ENCODE measurements at places on chromosomes 4 and X.

GRCh38 chr4:65893271-65893670, 223.0 kb upstream of the EPHA5 start:
- DNase-seq = no peak

GRCh38 chrX:17377795-17378194, 2.8 kb downstream of the NHS start:
- DNase-seq = peak; percentile 41

- DNase-seq = no peak
These were observed 13.4 kb upstream of the CHRNA9 start for GRCh38 chr4:40321574-40322275.

DNA sequence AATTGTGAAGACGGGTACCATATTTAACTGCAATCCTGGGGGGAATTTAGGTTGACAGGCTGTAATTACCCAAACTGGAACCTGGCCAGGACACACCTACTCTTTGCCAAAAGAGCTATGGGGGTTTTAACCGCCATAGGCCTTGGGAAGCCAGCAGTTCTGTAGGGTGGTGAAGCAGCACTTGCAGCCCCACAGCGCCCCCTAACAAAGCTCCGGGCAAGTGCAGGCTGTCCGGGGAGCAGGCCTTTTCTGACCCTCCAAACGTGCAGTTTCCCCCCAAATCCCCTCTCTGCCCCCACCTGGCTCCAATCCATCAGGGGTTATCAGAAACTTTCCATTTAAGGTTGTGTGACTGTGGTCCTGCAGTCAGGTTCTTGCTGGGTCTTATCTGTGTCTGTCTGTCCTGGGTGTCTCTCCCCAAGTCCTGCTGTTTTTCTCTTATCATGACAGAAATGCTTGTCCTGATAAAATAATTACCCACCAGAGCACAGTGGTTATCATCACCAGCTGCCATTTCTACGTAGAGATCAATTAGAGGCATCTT, 350.9 kb downstream of the MID1IP1 start:
- DNase-seq = peak; percentile 54

- no peak for DNase-seq
These were observed 393.0 kb downstream of the PPP1R2C start for GRCh38 chrX:42384956-42385355.

DNA sequence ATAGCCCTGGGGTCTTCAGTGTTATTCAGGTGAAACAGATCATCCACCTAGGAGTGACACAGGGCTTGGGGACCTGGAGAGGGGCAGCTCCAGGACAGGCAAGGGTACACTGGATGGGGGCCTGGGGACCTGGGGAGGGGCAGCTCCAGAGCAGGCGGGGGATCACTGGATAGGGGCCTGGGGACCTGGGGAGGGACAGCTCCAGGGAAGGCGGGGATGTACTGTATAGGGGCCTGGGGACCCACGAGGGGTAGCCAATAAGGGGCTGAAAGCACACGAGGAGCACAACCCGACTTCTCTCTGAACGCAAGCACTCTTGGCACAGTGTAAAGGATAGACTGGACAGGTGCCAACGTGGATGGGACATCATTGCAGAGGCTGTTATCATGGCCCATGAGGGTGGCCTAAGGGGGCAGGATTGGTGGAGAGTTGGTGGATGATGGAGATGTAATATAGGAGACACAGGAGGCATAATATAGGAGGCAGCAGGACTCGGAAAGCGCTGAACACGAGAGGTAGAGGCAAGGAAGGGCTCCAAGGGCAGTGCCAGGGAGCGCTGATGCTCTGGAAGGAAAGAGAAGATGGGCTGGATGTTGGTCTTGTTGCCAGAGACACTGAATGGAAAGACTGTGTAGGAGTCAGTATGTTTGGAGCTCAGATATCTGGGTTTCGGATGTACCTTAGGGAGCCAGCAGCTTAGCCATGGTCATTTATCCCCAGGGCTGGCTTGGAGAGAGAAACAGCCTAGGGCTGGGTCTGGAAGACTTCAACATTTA, 37.9 kb upstream of the FGFBP2 start:
- DNase-seq = no peak

DNA sequence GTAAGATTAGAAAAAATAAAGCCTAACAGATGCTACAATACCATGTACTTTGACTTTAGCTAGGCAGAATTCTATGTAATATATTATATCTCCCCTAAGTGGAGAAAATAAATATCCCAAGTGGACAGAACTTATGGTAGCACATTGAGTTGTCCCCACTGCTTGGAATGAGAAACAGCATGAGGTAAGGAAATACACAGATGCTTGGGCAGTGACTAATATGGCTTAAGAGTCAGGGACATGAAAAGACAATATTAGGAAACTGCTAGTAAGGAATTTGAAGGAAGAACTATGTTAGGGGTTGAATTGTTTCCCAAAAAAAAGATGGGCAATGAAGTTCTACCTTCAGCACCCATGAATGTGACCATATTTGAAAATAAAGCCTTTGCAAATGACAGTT, 2265.1 kb downstream of the PCDH7 start:
- DNase-seq = no peak

GRCh38 chrX:75968293-75968692, 183.2 kb upstream of the MAGEE2 start:
- DNase-seq = no peak

- no peak for DNase-seq
These were observed 44.1 kb upstream of the SGMS2 start for GRCh38 chr4:107780665-107781064.

DNA sequence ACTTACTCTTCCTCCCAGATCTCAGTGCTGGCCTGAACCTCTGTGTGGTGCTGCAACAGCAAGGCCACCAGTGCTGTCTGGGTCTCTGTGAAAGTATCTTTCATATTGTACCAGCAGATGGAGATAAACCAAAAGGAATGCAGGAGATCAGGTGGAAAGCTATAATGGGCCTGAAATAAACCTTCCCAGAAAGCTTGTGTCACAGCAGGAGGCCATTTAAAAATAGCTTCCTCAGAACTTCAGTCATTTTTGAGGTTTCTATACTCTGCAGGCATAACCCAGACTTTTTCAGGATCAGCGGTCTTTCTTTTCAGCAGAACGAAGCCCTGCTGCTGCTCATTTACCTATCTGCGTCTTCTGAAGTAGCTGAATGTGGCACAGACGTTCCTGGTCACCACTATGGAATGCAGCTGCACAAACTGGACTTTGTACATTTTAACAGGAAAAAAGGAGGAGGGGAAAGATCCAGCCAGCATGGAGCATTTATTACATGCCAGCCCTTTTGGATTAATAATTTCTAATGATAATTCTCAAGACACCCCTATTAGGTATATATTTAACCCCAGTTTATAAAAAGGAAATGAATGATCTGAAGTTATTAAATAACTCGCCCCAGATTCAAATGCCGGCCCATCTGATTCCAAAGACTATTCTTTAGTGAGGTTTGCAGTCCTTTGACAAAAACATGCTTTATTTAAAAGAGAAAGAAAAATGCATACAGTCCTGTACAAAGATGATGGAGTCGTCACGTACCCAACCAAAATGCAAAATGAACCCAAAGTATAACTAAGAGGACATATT, 119.7 kb downstream of the NFKB1 start:
- no peak for DNase-seq

DNA sequence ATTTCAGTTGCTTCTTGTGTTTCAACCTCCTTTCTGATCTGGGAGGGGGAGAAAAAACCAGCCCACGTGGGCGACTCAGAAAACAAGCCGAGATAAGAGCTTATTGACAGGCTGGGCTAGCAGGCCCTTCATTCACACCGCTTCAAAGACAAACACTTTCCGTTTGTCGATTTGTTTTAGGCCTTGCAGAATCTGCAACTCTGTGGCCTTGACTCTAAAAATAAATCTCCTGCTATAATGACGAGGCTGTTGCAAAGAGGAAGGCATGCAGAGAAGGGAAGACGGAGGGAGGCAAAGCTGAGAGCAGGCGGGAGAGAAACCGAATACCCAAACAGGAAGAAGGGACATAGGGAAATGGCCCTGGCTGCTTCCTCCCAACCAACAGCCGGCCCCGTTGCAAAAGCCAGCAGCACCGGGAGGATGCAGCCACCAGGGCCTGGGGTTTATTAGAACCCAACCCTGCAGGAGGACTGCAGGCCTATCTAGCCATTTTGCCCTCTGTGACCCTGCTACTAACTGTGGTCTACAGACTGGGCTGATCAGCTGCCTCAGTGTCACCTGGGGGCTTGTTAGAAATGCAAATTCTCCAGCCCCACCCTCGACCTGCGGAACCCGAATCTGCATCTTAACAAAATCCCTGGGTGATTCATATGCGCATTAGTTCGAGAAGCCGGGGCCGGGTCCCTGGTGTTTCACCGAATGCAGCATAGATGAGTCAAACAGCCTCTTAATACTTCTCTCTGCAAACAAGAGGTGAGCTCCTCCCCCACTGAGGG, 325.5 kb downstream of the BCOR start:
- DNase-seq = peak; percentile 76

DNA sequence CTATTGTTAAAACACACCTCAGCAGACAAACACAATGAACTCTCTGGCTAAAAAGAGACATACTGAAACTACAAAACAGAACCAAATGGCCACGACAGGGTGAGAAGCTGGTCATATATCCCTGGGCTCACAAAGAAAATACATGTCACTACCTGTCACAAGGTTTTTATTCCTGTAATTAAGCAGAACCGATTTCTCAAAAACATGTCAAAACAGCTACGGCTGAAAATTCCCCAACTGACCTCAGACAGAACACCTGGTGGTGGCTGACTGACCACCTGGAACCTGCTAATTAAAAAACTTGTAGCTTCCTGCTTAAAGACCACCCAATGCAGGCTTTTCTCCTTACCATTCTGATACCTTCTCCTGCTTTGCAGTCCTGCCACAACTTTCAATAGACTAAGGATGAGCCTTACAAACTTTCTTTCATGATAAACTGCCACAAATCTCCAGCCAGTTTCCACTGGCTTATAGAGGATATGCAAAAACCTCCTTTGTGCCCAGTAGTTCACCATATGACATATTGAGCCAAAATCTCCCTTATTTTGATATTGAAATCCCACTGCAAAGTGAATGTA, 571.9 kb downstream of the SPOCK3 start:
- no peak for DNase-seq

GRCh38 chr4:136025540-136025939, 1506.8 kb downstream of the PCDH18 start:
- no peak for DNase-seq

DNA sequence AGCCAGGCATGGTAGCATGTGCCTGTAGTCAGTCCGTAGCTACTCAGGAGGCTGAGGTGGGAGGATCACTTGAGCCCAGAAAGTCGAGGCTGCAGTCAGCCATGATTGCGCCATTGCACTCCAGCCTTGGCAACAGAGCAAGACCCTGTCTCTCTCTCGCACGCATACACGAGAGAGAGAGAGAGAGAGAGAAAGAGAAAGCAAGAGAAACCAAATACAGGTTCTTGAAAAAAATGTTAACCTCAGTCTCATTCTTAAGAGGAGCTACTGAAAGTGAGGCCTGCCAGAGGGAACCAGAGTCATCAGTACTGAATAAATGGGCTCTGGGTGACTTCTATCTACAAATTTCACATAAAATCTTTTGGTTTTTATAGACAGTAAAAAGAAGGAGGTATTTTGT, 42.9 kb downstream of the KIAA0232 start:
- no peak for DNase-seq

DNA sequence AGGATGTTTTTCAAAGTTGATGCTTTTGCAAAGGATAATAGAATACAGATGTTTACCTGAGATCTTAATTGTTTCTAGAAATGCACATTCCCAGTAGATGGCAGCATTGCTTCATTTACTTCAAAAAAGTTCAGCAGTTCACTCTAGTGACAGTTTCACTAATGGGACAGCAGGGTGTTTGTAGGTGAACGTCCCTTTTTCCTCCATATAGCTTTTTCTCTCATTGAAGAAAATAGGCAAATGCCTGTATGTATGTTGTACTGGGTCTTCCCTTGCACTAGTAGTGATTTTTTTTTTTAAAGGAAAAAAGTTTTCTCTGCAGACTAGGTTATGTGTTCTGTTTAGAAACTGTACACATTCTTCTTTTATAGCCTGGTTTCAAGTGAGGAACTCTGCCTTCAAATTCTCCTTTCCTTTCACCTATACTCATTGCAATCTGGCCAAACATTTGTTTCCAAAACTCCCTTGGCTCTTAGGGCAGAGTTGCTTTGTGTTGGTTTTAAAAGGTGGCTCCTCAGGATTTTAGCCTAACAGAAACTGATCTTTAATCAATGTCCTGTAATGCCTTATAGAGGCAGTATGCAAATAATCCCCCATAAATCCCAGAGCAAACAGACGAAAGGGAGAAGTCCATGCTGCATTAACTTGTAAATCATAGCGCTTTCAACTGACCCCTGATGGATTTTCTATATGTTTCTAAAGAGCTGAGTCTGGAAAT, 86.3 kb downstream of the EGF start:
- no peak for DNase-seq

DNA sequence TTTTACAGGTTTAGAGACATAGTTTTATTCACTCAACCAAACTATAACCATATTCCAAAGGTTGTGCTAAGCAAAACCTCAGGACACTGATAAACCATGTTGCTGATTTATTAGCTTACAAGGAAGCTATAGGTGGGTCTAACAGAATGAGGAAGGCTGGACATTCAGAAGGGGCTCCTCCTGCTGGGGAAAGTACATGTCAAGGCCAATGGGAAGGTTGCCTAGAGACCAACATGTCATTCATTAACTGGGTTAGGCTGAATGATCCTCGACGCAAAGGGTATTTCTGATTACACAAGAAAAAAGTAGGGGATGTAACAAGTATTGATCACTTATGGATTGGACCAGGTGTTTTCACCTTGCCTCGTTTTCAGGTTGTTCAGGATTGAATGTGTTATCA, 30.3 kb downstream of the SLC10A6 start:
- no peak for DNase-seq

DNA sequence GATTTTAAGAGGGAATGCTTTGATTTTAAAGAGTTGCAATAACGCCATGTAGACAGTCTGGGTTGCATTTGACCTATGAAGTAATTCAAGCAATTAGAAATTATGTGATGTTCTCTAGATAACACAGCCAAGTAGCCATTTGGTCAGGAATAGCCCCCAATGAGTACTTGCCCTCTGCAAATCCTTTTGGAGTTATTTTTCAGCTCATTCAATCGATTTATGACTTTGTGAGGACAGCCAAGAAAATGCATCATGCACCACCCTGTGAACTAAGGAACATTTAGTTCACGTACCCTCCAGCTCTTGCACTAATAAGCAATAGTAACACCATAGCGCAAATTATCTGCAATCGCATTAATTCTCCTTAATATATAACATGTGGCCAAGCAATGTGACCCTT, 552.6 kb upstream of the INTU start:
- DNase-seq = no peak

Data from activated CD4-positive, alpha-beta T cell treated with anti-CD3 and anti-CD28 coated beads, Interleukin-2, amount 50 U/mL, for 48 hours (primary cell).